ENCODE measurements at places on chromosomes 2 and 18. TPM values are rescaled to one million over a fixed set of nuclear protein-coding genes. Genes with fewer than 3 reads are reported as not detected.
A peak's percentile ranks its signal among the peaks of the same experiment; 100 is the strongest.

The SP5 gene
- total RNA-seq: not detected

The SERPINB7 gene
- total RNA-seq: not detected

The SFXN5 gene
- 17.2 TPM for total RNA-seq

The SNTG2 gene
- 11.3 TPM for total RNA-seq

The MPPE1 gene
- 50.0 TPM for total RNA-seq

The NEB gene
- 1.6 TPM for total RNA-seq

The CDKL4 gene
- 1.1 TPM for total RNA-seq

GRCh38 chr2:151189125-151189524 lies 72.5 kb downstream of the RBM43 start:
- no peak for DNase-seq

DNA sequence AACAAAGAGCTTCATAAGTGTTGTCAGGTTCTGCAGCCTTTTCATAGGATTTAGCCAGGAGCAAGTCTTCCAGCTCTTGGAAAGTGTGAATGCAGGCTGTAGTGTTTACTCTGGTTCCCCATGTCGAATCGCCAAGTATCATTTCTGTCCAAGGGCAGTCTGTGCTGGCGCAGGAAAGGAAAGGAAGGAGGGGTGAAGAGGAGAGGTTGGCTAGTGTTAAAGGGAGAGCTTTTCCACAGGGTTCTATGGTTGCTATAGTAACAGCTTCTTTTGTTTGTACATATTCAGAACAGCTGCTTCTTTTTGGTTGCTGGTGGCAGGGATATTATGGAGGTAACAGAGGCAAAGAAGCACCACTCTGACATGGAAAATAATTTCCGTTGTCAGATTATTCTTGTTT lies 69.9 kb downstream of the KCNH7 start:
- DNase-seq: no peak

DNA sequence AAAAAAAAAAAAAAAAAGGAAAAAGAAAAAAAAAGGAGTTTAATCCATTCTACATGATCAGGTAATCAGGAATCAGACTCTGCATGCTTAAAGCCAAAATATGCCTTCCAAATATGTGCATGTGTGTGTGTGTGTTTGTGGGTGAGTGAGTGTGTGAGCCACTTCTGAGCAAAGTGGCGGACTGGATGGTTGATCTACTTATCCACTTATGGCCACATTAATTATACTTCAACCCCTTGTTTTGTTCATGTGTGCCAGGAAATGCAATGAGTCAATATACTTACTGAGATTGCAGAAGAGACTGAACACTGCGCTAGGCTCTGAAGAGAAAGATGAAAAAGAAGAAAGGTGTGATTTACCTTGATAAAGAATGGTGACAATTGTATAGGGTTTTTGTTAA lies 586.5 kb upstream of the NXPH2 start:
- no peak for DNase-seq

DNA sequence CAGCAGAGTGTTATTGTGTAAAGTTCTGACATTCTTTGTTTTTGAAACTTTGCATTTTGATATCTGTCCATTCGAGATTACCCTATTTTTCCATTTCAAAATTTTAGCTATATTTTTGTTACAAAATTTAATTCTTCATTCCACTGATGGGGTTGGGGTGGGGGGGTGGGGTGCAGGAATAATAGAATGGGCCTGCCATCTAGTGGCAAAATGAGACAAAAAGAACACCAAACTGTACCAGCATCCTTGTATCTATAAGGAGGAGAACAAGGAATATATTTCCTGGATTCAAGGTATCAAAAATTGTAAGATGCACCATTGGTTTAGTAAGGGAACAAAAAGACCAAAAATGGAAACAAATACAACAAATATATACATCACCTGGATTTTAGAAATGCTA lies 27.9 kb upstream of the TTR start:
- DNase-seq: no peak

DNA sequence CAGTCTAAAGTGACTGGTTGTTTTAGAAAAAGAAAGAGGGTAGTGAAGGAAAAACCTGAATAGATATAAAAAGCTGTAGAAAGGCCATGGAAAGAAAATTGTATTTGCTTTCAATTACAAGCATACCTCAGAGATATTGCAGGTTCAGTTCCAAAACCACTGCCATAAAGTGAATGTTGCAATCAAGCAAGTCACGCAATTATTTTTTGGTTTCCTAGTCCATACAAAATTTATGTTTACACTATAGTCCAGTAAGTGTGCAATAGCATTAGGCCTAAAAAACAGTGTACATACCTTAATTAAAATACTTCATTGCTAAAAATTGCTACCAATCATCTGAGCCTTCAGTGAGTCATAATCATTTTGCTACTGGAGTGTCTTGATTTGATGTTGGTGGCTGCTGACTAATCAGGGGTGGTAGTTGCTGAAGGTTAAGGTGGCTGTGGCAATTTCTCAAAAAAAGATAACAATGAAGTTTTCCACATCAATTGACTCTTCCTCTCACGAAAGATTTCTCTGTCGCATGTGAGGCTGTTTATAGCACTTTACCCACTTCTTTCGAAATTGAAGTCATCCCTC lies 2003.8 kb upstream of the PIK3C3 start:
- DNase-seq: no peak

DNA sequence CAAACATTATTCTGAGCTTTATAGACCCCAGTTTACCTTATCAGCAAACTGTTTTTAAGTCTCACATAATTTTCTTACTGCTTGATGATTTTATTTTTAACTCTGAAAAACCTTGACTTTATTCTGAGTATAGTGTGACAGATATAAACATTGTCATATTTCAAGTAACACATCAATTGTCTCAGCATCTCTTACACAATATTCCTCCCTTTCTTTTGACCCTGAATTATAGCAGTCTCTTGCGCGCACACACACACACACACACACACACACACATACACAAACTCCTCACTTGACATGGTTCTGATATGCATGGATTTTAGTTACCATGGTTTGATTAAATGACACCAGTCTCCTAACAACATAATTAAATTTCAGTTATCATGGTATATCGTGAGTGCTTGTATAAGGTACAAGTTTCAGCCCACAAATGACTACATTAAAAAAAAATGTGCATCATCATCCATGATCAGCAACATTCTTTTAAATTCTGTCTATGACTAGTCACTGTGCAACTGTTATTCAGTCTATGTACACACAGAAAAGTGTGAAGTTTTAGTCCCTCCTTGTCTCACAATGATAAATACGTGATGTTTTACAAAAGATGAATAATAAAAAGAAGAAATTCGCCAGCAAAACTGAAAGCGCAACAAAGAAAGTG lies 39.5 kb upstream of the TACR1 start:
- no peak for DNase-seq

DNA sequence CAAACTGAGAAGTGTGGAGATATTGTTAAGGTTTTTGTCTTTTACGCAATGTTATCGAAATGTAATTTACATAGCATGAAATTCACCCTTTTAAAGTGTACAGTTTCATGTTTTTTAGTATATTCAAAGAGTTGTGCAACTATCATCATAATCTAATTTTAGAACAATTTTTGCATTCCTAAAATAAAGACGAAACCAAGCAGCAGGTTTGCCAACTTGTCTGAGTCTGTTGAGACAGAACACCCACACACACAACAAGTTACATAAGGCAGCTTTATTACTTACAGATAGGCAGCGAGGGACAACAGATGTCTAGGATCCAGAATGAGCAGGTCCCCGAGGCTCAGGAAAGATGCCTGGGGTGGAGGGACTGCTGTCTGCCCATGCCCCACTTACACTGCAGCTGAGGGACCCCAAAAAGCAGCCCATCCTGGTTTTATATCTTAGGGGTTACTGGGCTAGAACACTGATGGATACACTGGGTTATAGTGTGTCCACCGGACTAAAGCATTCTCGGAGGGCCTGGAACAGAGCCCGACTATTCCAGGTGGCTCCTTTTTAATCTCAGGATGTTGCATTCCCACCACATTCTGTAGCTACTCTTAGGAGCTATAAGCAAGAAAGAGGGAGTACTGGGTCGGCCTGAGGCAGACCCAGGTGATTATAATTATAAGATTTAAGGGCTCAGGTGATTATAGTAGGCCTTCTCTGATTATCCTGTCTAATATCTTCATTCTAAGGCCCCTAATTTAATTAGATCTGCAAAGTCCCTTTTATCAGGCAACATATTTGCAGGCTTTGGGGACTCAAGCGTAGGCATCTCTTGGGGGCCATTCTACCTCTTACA lies 150.2 kb upstream of the DOK6 start:
- no peak for DNase-seq

DNA sequence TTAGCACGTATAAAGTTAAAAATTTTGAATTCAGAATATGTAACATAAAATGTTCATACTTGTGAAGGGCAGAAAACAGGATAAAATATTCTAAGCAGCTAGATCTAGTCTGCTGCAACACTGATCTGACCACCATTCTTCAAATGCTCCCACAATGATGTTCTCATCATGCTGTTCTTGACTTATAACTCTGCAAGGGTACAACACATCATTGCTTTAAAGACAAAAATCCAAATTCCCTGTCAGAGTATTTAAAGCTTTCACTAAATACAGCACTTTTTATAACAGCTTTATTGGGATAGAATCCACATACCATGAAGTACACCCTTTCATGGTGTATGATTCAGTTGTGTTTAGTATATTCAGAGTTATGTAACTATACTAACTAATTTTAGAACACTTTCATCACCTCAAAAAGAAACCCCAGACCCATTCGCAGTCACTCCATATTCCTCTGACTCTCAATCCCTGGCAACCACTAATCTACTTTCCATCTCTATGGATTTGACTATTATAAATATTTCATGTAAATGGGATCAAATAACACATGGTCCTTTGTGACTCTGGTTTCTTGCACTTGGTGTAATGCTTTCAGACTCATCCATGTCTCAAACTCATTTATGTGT lies 56.4 kb downstream of the MAP4K3 start:
- no peak for DNase-seq

- DNase-seq: no peak
Observed at GRCh38 chr2:108164318-108164717, 75.5 kb upstream of the SULT1C3 start.

DNA sequence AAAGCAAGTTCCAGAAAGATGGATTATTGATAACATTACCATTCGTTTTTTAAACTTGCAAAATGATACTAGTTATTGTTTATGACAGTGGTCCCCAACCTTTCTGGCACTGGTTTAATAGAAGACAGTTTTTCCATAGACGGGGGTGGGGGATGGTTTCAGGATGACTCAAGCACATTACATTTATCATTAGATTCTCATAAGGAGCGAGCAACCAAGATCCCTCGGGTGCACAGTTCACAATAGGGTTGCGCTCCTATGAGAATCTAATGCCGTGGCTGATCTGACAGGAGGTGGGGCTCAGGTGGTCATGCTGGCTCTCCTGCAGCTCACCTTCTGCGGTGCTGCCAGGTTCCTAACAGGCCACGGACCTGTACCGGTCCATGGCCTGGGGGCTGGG lies 86.2 kb downstream of the BCL2 start:
- no peak for DNase-seq

- peak; percentile 92 for DNase-seq
Observed at GRCh38 chr2:164841719-164842623, at the start of gene COBLL1. TSS of gene COBLL1 (minus strand) at chr2:164841823. CDS start at chr2:164841196, 627 bp downstream.

- no peak for DNase-seq
Observed at GRCh38 chr18:52216666-52217065, 123.3 kb upstream of the DCC start.

DNA sequence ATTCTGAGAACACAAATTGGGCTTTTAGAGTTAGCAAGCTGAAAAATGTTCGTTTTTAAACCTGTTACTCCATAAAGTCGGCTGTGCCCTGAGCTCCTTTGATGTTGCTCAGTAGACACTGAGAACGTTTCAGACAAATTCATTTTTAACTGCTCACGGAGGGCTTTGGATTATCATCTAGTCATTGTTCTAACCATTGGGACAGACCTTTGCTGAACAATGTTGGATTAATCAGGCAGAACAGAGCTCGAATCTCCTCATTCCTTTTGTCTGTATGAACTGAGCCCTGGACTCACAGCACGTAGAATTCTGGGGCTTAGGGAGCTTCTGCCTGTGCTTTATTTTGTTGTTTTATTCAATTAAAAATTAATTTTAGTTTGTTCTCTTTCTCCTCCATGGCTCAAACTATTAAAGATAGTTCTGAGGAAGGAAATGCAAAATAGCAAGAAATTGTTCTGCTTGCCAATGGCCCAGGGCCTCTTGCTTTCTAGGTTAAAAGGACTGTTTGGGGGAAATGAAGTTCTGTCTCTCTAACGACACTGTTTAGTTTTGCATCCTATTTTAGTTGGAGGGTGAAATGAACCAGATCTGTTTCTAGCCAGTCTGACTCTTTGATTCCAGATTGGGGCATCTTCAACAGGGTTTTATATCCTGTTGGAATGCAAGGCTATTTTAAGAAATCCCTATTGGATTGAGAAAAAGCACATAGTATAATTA lies 114.7 kb upstream of the CXCR4 start:
- DNase-seq: no peak

DNA sequence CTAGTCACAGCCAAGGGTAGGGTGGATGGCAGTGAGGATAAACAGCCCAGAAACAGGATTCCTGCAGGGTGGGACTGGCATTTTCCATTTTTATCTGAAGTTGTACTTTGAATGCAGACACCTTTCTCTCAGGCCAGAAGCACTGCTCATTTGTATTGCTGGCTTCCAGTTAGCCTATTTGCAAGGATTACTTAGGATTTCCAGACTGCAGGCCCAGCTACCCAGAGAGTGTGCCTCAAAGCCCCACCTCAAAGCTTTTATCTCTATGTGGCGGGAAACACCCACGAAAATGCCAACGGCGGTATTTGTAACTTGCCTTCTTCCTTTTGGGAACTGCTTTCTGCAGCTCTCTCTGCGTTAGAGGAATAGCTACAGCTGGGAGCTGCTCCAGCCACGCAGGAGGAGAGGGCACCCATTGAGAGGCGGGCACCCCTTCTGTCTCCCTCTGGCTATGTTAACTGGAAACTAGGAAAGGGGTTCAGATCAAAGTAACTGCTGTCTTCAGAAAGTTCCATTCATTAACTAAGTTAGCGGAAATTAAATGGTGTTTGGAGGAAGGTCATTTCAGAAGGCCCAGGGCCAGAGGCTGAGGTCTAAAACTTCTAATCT lies 144.9 kb downstream of the TGIF1 start:
- DNase-seq: peak; percentile 22

- no peak for DNase-seq
Observed at GRCh38 chr2:127954857-127955256, 69.1 kb upstream of the AMMECR1L start.

- DNase-seq: no peak
Observed at GRCh38 chr2:238873381-238873801, 25.5 kb downstream of the TWIST2 start.

DNA sequence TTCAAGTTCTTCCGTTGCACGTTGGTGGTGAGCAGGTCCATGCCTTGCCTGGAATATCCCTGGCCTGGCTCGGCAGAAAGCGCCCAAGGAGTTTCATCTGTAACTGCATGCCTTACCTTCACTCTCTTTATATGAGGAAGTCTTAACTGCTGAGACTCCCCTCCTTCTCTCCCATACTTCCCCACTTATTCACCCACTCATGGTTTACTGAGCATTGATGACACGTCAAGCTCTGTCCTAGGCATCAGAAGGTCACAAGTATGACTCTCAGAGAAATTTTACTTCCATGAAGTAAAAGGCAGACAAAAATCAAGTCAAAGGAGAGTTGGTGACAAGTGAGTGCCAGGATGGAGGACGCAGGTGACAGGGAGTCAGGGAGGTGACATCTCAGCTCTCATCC lies 68.2 kb downstream of the TBC1D8 start:
- DNase-seq: no peak

GRCh38 chr2:12606472-12607000 lies 110.2 kb upstream of the TRIB2 start:
- DNase-seq: no peak
